Hematopoietic multipotent progenitor cell treated with erythropoietin and hydrocortisone succinate and interleukin-3 and kit ligand, for 17 days (in vitro differentiated cells): ENCODE measurements at places on chromosomes 4 and X.

GRCh38 chrX:12700745-12701144, 90.5 kb upstream of the PRPS2 start:
- no peak for DNase-seq

DNA sequence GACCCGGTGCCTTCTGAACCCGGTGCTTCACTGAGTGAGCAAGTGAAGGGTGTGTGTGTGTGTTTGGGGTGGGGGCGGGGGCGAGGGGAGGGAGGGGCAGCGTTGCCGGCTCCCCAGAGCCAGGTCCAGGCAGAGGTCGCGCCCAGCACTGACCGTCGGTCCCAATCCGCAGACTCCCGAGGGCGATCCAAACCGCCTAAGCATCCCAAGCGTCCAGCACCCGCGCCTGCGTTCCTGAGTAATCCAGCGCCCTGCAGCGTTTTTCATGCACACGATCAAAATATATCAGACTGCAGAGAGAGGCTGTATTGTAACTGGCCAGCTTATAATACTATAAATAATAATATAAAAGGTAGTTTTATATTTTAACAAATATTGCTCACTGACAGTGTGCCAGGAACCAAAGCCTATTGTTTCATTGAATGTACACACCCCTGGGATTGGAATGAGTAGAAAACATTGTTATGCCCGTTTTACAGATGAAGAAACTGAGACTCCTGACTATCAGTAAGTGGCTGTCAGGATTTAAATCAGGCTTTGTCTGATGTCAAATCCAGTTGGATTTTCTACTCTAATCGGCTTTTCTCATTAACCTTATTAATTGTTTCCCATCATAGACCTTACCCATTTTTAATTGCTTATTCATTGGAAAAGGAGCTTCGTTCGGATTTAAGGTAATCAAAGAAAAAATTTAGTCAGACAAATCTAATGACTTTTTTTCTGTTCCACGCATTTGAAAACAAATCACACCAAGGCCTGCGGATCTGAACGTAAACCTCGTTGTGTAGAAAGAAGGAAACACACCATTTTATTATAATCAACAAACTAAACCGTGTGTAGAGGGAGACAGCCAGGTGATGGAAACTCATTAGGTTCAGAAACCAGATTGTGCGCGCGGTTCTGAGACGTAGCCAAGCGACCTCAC, 4.0 kb upstream of the NKX3-2 start:
- DNase-seq: no peak

GRCh38 chr4:187491959-187492358, 503.6 kb upstream of the ZFP42 start:
- DNase-seq: no peak

DNA sequence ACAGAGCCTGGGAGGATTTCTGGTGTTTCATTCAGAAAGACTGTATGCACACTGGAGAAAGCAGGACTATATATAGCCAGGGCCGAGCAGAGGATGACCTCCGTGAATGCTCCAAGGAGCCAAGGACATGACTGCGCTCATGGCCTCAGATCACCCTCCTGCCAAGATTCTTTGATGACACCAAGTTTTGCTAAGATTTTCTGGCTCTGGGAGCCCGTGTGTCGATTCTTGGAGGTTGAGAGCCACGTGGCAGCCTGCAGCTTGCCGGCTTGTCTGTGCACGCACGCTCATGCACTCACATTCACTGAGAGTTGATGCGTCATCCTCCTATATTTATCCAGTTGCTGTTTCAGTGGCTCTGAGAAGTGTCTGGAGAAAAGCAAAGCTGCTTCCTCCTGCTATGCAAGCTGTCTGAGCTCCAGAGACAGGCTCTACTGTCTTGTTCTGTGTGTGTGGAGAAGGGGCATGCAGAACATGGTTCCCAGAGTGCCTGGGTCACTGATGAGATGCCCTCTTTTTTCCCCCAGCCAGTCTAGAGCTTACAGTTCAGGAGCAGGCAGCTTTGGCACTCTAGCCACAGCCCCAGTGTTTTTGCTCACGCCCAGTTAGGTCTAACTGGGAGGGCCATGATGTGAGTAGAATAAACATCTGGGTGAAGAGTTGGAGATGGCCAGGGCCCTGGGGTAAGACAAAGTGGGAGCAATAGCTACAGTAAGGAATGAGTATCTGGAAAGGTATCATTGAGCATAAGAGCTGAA, 64.9 kb upstream of the SCOC start:
- no peak for DNase-seq

- no peak for DNase-seq
Observed at GRCh38 chrX:19225909-19226308, 103.6 kb upstream of the ADGRG2 start.

DNA sequence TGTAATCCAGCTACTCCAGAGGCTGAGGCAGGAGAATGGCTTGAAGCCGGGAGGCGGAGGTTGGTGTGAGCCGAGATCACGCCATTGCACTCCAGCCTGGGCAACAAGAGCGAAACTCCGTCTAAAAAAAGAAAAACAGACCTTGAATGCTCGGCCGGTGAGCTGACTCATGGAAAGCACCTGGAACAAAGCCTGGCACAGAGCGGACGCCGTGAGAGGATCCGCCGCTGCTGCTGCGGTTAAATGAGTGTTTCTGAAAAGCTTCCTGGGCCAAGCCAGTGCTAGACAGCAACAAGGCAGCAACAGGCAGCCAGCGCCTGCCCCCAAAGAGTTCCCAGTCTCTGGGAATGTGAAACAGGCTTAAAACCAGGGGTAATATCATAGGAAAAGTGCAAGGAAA, 186.4 kb downstream of the AFAP1 start:
- DNase-seq: no peak
